ENCODE measurements at places on chromosomes 5 and 9.

- DNase-seq: no peak
Observed at GRCh38 chr5:84623019-84623418, 238.3 kb upstream of the EDIL3 start.

DNA sequence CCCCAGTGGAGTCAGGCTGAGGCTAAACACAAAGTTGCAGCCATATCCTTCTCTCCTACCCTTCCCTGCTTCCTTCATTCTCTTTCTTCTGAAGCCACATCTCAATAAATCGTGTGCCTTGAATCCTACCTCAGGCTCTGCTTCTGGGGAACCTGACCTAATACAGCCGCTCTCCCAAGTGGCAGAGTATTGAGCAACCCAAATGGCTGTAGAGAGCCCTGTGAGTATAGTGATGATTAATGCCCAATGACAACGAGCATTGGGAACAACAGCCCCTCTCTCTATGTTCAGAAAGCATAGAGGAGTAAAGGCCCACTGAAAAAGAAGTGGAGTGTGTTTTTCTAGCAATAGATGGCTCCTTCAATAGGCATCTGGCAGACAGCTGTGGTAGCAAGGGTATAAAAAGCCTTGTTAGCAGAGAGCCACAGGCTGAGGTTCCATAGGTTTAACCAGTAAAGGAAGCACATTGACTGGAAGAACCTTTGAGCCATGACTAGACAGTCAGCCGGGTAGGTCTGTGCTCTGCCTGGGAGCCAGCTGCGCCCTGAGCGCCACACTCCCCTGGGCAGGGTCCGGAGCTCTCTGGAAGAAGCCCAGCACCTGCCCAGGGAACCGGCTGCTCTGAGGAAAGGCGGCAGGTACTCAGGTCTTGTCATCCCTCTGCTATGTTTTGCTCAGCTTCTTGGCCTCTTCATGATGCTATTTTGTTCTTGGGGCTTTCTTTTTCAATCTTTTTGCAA, 22.6 kb upstream of the HSPA9 start:
- no peak for DNase-seq

DNA sequence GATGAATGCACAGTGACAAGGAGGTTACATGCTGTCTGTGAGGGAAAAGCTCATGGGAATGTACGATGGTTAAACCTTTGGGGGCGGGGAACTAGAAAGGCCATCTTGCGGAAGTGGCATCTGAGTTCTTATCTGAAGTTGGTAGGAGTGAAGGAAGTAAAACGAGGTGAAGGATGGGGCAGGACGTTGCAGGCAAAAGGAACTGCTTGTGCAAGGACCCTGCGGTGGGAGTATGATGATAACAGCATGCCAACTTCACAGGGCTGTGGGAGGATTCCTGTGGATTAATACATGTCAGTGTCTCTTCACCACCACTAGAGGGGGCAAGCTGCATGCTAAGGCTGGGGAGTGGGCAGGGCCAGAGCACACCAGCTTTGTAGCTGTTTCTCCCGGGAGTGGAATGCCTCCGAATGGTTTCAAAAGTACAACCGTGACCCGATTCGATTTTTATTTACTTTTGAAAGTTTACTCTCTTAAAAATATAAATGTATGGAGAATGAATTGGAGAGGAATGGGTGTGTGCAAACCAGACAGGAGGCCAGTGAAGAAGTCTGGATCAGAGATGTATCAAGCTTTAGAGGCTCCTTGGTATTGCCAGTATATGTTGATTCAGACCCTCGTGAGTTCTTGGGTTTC, 62.5 kb downstream of the CYFIP2 start:
- no peak for DNase-seq

GRCh38 chr9:134937164-134937555, 19.4 kb upstream of the FCN1 start:
- no peak for DNase-seq

GRCh38 chr5:142918959-142919635, 148.9 kb downstream of the ARHGAP26 start:
- DNase-seq: no peak

DNA sequence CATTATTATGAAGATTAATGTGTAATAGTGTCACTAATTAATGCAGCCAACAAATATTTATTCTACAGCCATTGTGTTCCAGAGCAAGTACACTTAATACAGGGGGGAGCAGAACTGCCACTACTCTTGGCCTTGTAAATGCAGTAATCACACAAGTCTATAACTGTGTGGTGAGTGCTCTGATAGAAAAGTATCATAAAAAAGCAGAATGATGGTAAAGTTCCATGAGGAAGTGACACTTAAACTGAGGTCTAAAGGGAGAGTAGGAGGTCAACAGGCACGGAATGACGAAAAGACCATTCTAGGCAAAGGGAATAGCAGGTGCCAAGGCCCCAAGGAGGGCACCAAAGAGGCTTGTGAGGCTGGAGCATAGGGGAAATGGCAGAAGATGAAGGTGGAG, 142.9 kb downstream of the OSTF1 start:
- no peak for DNase-seq

- no peak for DNase-seq
Observed at GRCh38 chr5:50726475-50727148, 60.2 kb downstream of the PARP8 start.
